ENCODE measurements at places on chromosomes 13 and 19.

DNA sequence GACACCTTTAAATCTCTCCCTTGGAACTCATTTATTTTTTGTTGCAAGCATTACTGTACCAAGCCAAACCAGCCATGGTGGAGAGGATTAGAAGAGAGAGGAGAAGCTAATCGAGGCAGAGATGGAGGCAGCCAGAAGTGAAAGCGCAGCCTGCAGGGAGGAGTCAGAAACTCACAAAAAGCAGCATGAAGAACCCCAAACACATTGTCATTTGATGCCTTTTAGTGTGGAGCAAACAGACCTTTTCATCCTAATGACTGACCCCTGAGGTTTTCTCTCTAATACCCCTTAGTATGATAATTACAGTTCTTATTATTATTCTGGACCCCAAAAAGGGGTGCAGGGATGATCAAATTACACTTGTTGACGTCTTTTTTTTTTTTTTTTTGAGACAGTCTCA, 62.5 kb downstream of the TNFRSF19 start:
- no peak for DNase-seq

GRCh38 chr19:12703046-12703445, 6.6 kb upstream of the FBXW9 start:
- DNase-seq = no peak

GRCh38 chr13:105937451-105937850, 598.0 kb downstream of the EFNB2 start:
- DNase-seq = no peak

DNA sequence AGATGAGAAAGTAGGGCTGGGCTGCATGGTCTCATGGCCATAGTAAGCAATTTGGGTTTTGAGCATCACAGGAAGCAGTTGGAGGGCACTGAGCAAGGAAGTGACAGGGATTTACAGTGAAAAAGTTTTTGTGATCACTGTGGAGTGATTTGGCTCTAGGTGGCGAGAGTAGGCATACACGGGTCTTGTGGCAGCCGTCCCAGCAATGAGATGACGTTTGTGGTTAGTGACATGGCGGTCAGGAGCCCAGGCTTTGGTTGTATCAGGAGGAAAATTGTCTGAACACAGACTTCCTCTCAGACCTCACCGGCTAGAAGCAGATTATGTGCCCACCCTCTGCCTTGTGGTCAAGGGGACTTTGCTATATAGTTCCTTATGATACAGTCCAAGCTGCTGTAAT, 3.3 kb downstream of the ZNF444 start:
- DNase-seq = no peak

DNA sequence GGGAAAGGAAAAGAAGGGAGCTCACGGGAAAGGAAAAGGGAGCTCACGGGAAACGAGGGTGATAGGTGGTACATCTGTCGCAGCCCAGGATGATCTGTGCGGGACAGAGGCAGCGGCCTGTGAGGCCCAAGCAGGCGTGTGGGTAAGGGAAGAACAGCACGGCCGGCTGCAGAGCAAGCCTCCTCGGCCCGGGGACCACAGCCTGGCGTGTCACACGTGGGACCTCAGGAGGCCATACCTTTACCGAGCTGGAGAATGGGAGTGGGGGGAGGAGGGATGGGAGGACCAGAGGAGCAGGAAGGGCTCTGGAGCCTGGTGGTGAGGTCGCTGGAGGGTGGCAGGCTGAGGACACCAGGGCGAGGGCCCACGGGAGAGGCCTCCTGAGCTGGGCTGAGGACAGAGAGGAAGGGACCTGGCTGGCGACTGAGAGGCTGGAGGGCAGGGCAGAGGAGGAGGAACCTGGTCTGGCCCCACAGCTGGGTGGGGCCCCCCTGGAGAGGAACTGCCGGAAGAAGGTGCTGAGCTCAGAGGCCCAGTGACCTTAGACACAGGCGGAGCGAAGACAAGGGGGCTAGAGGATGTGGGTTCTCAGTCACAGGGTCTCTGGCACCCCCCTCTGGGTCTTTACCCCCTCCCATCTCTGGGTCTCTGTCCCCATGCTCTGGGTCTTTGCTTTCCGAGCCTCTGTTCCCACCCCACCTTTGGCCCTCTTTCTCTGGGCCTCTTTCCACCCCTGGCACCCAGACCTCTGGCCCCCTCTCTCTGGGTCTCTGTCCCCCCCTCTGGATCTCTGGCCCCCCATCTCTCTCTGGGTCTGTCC, 2.9 kb upstream of the FTL start:
- DNase-seq = no peak

DNA sequence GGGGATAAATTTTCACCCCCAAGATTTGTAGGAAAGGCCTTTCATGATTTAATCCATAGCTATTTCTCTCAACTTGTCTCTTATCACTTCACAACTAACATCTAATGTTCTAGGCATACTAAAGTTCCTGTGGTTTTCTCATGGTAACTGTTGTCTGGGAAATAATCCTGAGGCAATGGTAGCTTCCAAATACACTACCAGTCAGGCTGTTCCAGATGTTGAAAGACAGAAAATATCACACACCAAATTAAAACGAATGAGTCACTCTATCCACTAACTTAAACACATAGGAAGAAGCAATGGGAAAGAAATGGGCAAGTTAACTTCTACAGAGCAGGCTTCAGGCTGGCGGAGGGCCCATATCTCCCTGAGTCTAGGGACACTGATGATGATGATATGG, 77.7 kb upstream of the MYO16 start:
- no peak for DNase-seq

- no peak for DNase-seq
These were observed 85.4 kb upstream of the GPR183 start for GRCh38 chr13:99392470-99393135.
